ENCODE measurements at places on chromosomes 2 and 18.
A peak's percentile ranks its signal among the peaks of the same experiment; 100 is the strongest.

DNA sequence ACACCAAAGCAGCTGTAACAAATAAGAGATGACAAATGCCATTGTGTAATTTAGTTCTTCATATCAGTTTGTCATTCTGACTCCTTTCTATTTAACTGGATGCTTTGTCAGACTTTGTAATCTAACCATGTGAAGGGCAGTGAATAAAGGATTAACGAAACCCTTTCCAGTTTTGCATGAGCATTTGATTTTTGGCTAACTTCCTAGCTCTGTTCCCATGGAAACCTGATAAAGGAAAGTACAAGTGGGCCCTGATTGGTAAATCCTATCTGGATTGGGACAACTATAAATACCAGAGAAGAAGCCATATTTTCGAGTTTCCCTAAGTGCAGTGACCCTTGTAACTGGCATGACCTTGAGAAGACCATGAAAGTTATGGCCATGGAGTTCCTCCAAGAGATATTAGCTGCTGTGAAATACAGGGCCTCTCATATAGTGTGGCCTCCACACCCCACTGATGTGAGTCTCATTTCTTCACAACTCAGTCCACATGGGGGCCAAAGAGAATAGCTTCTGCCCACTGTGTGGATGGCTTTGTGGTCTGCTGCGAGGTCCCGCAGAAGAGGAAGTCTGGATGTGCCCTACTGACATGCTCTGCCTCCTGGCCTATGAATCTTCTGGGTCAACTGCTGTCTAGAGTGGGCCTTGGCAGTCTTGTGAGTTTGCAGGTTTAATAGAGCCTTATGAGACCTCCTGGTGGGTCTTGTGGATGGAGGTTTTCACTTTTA lies 38.2 kb upstream of the CYP1B1 start:
- DNase-seq = no peak

GRCh38 chr2:208097801-208098200 lies 26.5 kb downstream of the CRYGD start:
- no peak for DNase-seq

GRCh38 chr2:166539340-166540162 lies 45.5 kb upstream of the SCN7A start:
- peak; percentile 3 for DNase-seq

DNA sequence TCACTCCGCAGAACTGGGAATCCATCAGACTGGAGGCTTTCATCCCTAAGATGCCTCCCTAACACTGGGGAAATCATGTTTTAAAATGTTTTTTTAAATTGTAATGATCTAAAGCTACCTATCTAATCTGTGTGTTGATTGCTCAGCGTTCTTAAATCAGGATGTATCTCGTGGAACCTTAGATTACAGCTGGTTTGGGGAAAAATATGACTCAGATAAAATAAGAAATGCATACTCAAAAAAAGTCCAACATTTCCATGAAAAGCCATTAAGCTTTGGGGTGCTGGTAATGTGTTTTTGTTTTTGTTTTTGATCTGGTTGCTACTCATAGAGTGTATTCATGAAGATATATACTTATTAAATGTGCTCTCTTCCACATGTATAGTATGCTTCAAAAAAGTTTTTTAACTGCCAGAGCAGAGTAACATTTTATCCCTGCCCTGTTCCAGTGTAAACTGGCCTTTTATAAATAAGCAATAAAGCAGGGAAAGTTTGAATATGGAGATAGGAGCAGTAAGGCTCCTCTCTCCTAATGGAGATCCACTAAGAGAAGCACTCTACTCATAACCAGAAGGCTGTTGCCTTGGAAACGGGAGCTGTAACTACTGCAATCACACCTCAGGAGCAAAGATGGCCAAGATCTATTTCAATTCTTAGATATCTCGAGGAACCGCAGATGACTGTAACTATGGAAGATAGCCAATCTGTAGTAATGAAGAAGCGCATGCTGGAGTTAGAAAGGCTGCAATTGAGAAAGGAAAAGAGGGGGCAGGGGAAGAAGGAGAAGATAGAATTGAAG lies 41.6 kb downstream of the ANKRD44 start:
- DNase-seq = no peak

DNA sequence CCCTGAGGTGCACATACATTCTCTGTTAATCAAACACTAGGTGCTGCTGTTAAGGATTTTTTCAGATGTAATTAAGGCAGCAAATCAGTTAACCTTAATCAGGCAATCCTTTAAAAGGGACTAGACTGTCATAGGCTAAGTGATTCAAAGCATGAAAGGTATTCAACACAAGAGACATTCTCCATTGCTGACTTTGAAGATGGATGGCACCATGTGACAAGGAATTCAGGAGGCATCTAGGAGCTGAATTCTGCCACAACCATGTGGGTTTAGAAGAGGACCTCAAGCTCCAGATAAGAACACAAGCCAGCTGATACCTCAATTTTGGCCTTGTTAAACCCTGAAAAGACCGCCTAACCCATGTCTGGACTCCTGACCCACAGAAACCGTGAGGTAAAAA lies 84.0 kb downstream of the SMAD2 start:
- no peak for DNase-seq

GRCh38 chr2:99714349-99714748 lies 224.5 kb upstream of the REV1 start:
- no peak for DNase-seq

- no peak for DNase-seq
These were observed 1.0 kb upstream of the TUBB6 start for GRCh38 chr18:12306752-12307700.

GRCh38 chr2:145273840-145274239 lies 753.9 kb upstream of the ZEB2 start:
- DNase-seq = no peak

DNA sequence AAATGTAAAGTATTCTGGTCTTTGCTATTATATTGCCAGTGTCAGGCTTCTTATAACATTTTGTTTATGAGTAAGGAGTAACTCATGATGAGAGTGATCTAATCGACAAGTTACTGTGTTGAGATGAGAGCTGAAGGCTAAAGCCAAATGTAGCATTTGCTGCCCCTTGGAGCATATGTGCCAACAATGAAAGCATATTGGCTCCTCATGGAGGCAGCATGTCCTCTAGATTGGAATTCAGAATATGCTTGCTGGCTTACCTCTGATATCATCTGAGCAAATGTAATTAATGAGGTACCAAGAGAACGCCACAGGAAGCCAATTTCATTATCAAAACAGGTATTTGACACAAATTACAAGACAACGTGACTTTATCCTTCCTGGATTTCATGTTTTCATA lies 781.1 kb upstream of the FSHR start:
- no peak for DNase-seq

DNA sequence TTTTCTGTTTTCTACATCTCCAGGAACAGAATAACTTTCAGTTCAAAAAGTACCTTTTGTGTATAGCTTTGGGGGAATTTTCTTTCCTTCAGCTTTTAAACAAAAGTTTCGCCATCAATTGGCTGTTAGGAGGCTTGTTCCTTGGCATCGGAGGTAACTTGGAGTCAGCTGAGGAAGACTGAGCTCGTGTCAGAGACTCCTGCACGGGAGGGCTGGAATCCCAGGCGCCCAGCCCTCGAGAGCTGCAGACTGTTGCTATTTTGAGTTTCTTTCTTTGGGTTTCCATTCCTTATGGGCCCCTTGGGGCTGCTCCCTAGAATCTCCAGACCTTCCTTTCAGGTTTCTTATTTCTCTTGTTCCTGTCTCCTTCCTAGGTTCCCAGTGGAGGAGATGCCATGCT lies 8.1 kb downstream of the EMILIN2 start:
- DNase-seq = no peak

- DNase-seq = no peak
These were observed 660.7 kb upstream of the RAB6C start for GRCh38 chr2:129318581-129319421.

DNA sequence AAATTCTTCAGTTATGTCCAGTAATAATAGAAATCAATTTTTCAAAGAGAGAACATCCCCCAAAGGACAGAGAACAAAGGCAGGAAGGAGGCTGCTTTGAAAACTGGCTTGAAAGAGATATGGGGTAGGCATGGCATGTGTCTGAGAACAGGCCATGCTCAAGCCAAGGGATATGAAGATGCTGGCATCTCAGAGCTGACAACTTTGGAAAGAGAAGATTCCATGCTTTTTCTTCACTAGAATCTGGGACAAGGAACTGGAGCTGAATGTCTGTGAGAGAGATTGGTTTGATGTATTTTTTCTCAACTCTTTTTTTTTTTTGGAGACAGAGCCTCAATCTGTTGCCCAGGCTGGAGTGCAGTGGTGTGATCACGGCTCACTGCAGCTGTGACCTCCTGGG lies 139.8 kb upstream of the DLX2 start:
- DNase-seq = no peak

DNA sequence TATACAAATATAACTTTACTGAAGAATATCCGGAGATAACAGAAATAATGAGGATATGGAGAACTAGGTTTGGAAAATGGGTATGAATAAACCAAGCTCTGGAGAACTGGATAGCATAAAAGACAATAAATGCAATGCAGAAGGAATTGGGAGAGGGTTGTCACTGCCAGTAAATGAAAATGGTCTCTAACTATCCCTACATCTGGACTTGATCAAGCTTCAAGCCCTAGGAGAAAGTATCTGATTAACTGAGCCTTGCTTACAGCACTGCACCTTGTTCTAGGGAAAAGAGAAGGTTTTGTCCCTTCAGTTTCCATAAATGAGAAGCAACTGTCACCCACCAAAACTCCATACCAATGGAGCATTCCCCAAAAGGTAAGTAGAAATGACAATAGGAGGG lies 514.6 kb upstream of the ZEB2 start:
- no peak for DNase-seq

DNA sequence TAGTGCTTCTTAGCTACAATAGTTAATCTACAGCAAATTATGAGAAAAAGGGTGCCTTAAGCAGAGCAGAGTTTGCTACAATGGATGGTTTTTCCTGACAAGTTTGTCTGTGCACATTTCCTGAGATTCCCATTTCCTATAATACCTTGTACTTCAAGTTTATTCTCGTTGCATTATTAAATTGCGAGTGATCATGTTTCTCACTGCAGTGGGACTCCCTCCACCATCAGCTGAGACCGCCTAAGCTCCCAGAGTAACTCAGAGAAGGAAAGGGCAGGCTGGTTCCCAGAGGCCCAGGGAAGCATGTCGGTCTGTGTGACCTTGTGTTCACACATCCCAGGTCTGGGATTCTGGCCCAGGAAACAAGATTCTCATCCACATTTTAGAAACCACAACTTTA lies 162.1 kb downstream of the ARL4C start:
- DNase-seq = no peak

- DNase-seq = no peak
These were observed 555.5 kb upstream of the LRRTM4 start for GRCh38 chr2:78077633-78078032.

DNA sequence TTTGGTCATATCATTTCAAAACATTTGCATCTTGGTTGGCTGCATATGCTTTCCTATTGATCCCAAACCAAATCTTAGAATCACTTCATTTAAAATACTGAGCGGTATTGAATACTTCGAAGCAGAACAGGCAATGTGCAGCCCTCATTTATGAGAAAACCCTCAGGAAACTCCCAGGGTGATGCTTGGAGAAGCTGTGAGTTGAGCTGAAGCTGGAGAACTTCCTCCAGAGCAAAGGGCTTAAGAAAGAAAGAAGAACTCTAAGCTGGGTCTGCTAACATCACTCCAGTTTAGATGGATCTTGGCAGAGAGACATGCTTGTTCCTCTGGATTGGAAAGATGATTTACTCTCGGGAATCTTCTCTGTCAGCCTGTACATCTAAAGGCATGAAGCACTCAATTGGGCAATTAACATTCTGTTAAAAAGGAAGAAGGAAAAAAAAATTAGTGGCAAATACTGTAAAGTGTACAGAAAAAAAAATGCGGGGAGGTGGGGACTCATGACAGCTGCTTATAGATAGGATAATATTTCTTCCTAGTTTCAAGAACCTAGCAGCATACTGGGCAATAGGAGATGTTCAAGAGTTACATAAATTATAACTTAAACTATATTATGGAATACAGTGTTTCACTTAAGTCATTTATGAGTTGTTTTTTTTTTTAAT lies 49.5 kb downstream of the ATIC start:
- DNase-seq = no peak

GRCh38 chr2:19876751-19877150 lies 25.0 kb downstream of the TTC32 start:
- no peak for DNase-seq

GRCh38 chr2:232236200-232236599 lies 142.4 kb upstream of the ALPP start:
- peak; percentile 12 for DNase-seq

GRCh38 chr2:19669559-19669958 lies 232.2 kb downstream of the TTC32 start:
- no peak for DNase-seq

GRCh38 chr2:70367722-70368323 lies 66.0 kb upstream of the FAM136A start:
- DNase-seq = no peak

DNA sequence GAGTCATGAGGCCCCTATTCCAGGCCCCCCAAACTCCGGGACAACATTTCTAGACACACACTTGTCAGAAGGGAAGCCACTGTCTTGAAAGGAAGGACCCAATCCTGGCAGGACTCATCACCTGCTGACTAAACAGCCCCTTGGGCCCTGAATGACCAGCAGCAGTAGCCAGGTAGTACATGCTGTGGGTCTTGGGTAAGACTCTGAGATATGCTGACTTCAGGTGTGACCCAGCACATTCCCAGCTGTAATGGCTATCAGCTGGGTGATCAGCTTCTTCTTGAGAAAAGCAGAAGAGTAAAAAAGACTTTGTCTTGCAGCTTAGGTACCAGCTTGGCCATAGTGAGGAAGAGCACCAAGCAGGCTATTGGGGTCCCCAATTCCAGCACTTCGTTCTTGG lies 35.6 kb downstream of the CLHC1 start:
- no peak for DNase-seq

GRCh38 chr18:3485153-3486149 lies 35.5 kb downstream of the TGIF1 start:
- DNase-seq = no peak

GRCh38 chr2:118044103-118044716 lies 30.3 kb upstream of the CCDC93 start:
- no peak for DNase-seq

DNA sequence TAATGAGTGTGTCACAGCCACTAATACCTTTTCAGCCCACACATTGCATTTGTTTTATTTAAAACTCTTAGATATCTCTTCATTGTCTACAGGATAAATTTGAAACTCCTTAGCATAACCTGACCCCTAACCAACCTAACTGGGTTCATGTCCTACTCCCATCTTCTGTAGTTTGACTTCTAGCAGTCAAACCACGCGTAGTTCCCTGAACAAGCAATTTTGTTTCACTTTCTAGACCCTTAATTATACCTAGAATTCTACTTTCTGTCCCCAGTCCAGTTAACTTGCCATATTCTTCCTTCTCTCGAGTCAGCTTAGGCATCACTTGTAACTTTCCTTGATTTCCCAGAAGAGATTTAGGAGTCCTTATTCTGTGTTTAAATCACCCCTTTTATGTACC lies 55.1 kb downstream of the RBBP8 start:
- no peak for DNase-seq

GRCh38 chr2:162887902-162888301 lies 49.3 kb upstream of the KCNH7 start:
- no peak for DNase-seq

GRCh38 chr2:62119311-62119974 lies 76.5 kb upstream of the B3GNT2 start:
- no peak for DNase-seq

GRCh38 chr2:181458871-181459270 lies 1.7 kb downstream of the ITGA4 start:
- no peak for DNase-seq

- DNase-seq = peak; percentile 3
These were observed 86.7 kb downstream of the C18orf54 start for GRCh38 chr18:54444319-54444914.

All from H54 (cell line).